ENCODE measurements at places on chromosomes 7 and 10.

DNA sequence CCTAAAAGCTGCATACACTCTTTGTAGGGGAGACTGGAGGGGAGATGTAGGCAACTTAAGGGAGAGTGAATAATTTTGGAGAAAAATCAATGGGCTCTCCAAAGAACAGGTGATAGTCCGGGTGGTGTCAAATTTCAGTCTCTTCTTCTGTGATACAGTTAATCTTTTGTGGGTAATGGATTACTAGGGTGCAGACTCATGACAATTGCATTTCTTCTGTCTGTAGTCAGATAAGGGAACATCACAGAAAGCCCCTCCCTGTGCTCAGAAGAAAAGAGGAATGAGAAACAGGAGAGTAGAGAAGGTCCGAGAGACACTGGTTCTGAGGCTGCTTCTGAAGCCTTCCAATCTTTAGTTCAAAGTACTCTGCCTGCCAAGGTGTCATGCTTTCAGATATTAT is 1140.7 kb upstream of the LRRN3 start:
- no peak for DNase-seq

DNA sequence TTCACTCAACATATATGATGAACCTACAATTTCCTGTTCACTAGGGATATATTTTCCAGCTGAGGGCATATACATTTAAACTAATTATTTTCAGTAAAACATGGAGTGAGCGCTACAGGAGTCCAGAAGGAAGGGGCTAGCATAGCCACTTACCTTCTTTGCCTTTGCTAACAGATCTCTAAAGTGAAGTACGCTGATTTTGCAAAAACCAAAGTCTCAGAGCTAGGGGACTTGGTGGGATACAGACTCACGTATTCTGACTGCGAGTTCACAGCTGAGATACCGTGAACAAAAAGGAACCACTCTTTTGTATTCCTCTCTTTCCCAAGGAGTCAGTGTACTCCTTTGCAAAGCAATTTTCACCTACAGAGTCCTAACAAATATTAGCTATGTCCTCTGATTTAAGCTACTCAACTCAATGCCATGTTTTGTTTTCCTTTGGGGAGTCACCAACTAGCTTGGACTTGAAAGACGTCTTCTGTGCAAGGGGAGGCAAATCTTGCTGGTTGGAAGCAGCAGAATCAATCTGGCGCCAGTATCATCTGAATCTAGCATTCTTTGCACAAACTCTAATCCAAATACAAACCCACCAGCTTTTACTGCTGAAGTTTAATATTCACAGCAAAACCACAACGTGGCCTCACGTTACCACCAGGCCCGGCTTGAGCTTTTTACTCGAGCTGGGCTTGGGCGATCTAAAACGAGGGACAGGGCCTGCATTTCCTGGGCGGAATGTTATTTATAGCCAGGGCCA is 657 bp downstream of the CDNF start:
- DNase-seq = no peak

DNA sequence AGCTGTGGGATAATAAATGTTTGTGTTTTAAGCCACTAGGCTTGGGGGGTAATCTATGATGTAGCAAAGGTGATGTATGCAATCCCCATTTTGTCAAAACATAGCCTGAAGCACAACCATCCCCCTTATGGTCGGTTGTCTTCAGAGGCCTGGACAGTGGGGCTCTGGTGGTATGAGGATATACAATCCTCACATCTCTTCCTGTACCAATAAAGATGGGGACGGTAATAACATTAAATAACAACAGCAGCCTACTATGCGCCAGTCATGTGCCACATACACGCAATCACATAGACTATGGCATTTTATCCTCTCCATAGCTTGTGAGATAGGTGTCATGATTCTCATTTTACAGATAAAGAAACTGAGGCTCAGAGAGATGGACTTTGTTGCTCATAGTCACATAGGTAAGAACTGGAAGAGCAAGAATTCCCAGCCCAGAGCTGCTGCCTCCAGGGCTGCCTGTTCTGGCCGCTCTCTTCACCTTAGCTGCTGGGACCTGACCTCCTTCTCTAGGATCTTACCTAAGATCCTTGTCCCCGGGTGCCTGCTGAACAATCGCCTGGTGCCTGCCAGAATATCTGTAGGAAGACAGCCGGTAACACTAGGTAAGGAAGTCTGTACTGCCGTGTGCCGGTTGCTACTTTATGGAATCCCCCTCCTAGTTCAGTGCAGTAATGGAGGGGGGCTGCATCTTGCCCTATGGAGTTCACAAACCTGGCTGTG is 108.6 kb downstream of the ARHGAP22 start:
- no peak for DNase-seq

DNA sequence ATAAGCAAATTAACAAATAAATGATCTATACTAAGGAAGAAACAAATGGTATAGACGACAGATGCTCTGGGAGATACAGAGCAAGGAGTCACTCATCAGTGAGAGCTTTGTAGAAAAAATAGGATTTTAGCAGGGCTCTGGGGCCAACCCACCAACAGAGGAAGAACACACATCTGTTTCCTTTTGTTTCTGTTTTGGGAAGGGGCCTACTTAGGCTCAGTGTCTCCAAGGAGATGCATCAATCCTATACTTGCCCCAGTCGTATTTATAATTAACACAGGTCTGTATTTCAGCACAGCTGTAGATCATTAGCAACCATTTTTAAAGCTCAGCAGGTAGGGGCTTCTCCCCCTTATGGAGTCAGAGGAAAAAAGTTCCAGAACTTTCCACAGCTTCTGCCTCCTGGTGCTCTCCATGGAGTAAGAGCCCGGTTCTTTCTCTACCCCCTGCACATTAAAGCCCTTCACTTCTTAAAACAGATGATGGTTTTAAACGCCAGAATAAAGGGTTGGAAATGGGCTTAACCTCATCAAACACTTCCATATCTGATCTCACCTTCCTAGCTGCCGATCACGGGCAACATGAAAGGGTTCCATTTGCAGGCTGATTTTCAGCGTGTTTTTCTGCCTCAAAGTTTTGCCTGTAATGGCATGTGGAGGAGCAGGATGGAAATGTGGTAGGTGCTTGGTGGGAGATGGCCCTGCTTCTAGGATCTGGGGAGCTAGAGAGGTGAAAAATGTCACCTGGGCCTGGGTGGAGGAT is 291.7 kb downstream of the TCF7L2 start:
- DNase-seq = no peak

DNA sequence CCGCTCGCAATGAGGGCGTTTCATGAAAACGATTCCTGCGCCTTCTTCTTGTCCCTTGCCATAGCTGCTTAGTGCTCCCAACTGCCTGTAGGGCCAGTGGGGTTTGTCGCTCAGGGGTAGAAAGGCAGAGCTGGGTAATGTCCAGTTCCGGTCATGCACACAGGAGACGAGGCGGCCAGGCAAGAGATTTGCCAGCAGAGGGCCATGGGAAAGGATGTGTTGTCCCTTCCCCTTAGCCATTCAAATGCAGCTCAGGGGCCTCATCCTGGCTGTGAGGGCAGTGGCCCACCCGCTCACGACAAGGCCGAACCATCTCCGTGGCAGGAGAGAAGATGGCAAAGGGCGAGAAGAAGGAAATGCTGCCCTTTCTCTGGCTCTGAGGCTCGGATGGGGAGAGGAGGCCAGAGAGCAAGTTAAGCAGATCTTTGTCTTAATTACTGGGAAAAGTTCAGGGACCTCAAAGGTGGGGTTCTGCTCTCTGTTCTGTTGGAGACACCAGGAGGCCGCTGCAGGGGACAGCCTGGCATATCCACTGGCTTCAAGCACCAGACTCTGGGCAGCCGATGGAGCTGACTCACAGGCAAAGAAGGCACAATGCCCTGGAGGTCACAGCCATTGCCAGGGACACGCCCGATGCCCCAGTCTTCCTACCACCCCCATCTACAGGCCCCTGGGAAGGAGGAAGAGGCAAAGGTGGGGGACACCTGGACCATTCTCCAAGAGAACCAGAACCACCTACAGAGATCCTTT is 534.8 kb upstream of the MGMT start:
- DNase-seq = no peak

GRCh38 chr7:81361769-81362312 is 408.0 kb downstream of the HGF start:
- no peak for DNase-seq

DNA sequence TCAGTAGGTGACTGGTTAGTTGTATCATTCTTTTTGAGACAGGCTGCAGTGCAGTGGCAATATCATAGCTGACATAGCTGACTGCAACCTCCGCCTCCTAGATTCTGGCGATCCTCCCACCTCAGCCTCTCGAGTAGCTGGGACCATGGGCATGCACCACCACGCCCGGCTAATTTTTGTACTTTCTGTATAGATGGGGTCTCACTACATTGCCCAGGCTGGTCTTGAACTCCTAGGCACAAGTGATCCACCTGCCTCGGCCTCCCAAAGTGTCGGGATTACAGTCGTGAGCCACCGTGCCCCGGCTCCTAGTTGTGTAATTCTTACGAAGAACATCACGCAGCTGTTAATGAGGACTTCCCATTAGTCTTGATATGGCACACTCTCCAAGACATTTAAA is 123.4 kb upstream of the VKORC1L1 start:
- DNase-seq = no peak

DNA sequence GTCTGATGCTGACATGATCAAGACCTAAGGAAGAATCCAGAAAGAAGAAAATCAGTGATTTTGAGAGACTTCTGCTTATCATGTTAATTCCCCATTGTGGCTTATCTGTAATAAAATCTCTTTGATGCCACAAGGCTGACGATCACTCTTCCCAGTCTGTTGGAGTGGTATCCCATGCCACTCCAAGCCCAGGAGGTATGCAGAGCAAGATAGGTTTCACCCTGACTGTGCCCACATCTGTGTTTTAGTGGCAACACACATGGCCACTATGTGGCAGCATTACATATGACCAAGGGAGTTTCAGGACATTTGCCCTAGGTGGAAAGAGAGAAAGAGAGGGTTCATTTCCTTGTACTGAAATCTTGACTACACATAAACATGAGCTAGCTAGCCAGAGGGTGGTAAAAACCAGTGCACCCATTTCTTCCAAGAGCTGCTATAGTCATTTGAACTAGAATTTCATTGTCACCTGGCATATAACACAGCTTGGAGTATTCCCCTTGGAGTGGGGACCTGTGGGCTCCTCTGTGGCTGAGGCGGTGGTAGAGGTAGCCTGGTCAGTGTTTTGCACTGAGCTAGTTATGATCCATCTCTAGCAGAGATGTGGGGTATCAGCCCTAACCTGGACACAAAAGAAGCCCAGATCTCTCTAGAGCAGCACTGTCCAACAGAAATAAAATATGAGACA is 20.8 kb downstream of the LAMB4 start:
- peak; percentile 9 for DNase-seq

DNA sequence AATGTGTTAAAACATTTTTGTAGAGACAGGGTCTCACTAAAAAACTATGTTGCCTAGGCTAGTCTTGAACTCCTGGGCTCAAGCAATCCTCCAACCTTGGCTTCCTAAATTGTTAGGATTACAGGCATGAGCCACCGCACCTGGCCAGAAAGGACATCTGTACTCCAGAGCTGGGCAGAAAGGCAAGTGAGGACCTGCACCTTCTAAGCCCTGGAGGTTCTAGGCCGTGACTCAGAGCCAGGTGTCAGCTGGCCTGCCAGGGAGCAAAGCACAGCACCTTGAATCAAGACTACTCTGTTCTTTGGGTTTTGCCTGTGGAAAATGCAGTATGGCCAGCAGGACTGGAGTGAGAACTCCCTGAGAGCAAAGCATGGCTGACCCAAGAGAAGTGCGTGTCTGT is 396.5 kb downstream of the ADRA2A start:
- no peak for DNase-seq

- DNase-seq = no peak
Observed at GRCh38 chr10:43376046-43376635, 4.7 kb downstream of the FXYD4 start.

DNA sequence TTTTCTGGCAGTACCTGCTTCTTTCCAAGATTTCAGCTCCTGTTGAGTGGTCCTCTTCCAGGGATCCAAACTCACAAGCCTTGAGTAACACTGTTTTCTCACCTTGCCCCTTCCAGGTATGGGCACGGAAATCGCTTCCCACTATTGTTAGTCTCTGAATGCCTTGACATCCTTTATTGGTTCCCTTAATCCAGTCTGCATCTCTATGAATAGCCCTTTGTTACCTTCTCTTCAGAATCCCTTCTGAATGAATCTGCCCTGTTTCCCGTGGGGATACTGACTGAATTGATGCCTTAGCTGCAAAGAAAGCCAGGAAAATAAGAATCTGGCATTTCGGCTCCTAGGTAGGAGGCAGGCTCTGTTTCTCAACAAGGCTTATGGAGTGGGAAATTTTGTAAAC is 467.7 kb downstream of the PLXNA4 start:
- DNase-seq = no peak

GRCh38 chr7:149468208-149468607 is 7.3 kb upstream of the ZNF777 start:
- no peak for DNase-seq

DNA sequence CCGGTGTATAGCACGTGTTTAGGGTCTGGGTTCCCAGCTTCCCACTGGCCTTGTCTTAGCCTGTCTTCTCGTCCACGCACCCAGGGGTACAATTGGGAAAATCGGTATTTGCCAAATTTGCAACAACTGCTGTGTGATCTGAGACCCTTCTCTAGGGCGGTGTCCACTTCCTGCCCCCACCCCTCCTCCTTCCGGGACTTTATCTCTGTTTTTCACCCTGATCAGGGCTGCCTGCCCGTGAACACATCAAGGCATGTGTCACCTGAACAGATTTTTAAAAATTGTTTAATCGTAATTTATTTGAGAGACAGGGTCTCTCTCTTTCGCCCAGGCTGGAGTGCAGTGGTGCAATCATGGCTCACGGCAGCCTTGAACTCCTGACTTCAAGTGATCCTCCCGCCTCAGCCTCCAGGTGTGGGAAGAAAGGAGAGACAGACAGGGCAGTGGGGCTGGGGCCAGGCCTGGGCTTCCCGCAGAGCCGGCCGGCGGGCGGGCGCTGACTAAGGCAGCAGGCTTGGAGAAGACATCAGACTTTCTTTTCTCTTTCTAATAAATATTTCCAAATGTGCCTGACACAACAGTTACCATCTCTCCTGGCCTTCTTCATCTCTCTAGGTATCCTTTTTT is 27.5 kb downstream of the ELFN1 start:
- DNase-seq = no peak

DNA sequence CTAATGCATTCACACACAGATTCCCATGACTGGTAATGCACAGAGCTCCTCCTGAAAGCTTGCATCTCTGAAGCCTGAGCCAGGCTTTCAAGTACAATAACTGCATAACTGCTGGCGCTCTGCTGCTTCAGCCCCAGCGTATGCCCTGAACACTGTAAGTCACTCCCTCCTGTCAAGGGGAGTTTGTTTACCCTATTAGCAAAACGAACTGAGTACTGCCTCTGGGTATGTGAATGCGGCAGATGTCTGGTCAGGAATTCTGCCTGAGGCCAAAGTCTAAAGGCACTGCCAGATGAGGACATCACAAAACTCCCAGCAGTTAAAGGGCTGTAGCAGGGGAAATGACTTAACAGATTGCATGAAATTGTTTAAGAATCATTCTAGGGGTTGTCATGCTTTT is 97.7 kb downstream of the NRCAM start:
- DNase-seq = no peak

GRCh38 chr7:157012113-157012547 is 1.7 kb upstream of the MNX1 start:
- DNase-seq = no peak

GRCh38 chr7:140525743-140526142 is 46.4 kb upstream of the MKRN1 start:
- DNase-seq = no peak
